ENCODE measurements at places on chromosomes 4 and X.

- DNase-seq: no peak
Measured at GRCh38 chrX:48883729-48884128, 13.8 kb downstream of the TIMM17B start.

GRCh38 chrX:31429915-31430314 is 358.1 kb upstream of the FTHL17 start:
- DNase-seq: no peak

DNA sequence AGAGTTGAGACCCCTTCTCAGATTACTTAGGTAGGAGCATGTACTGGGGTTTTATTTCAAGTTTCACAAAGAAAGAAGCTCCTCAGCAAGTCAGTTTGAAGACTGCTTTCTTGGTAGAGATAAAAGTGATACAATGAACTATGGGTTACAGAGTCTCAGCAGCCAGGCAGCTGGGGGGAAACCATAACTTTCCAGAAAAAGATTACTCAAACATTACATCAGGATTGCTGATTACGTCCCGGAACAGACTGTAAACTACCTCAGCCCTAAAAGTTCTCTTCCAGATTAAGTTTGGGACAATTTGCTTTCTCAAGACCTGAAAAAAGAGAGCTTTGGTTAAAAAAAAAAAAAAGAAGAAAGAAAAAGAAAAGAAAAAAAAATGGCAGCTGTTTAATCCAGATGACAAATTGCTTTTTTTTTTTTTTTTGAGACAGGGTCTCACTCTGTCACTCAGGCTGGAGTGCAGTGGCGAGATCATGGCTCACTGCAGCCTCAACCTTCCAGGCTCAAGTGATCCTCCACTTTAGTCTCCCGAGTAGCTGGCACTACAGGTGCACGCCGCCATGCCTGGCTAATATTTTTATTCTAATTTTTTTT is 16.6 kb downstream of the SAT1 start:
- DNase-seq: no peak

GRCh38 chr4:10276152-10276551 is 159.6 kb upstream of the WDR1 start:
- DNase-seq: no peak

GRCh38 chrX:150775569-150776350 is 82.6 kb downstream of the MTMR1 start:
- no peak for DNase-seq

DNA sequence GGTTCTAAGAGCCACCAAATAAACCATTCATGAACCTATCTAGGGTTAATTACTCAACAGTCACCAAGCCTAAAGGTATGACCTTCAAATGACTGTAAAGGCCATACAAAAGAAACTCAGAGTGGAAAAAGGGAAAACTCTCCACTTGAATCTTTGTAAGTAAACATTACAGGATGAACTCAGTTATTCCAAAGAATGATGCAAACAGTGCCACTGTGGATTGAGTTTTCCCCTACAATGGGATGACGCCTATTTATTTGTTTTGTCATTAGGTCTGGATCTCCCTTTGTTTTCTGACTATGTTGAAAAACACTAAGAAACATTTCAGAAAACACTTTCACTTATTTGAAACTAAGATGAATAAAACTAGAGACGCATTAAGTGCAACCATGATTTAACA is 12.7 kb downstream of the NUDT6 start:
- no peak for DNase-seq

Data from right kidney (tissue), 9 donors.